Left ventricle myocardium inferior (tissue), 1 donor: ENCODE measurements at places on chromosomes 7 and 10. TPM values are rescaled to one million over a fixed set of nuclear protein-coding genes. Genes with fewer than 3 reads are reported as not detected.

The CPA1 gene
- not detected for total RNA-seq

The TRIL gene
- total RNA-seq, result 1.9 TPM

The CUL2 gene
- total RNA-seq, result 35.9 TPM

The TMEM130 gene
- not detected for total RNA-seq

The TMUB1 gene
- total RNA-seq, result 30.1 TPM

The BLVRA gene
- 44.8 TPM for total RNA-seq

The FAM13C gene
- total RNA-seq, result 5.2 TPM

The IDE gene
- total RNA-seq, result 42.1 TPM

The FGL2 gene
- total RNA-seq, result 10.6 TPM

The MOGAT3 gene
- total RNA-seq, result not detected

The WNT2 gene
- total RNA-seq, result 0.14 TPM
